ENCODE measurements at places on chromosomes 7 and 10.

DNA sequence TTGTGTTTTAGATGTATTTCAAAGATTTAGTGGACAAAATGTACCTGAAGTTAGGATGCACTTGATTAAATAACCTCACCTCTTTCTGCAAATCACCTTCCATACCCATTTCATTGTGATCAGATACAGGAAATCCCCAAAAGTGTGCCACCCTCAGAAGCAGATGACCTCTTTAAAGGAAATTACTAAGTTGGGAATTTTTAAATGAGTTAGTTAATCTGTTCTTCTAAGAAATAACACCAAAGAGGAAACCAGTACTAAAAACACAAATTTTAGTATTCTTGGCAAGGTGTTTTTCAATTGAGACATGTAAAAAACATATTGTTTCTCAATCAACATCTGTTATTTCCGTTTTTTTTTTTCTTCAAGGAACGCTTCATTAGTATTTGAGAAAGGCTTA lies 4.6 kb upstream of the SEMA3A start:
- DNase-seq: no peak

- DNase-seq: peak; percentile 38
Observed at GRCh38 chr10:3036155-3037021, 31.0 kb upstream of the PFKP start.

GRCh38 chr7:47147213-47147631 lies 434.7 kb downstream of the TNS3 start:
- DNase-seq: peak; percentile 55

DNA sequence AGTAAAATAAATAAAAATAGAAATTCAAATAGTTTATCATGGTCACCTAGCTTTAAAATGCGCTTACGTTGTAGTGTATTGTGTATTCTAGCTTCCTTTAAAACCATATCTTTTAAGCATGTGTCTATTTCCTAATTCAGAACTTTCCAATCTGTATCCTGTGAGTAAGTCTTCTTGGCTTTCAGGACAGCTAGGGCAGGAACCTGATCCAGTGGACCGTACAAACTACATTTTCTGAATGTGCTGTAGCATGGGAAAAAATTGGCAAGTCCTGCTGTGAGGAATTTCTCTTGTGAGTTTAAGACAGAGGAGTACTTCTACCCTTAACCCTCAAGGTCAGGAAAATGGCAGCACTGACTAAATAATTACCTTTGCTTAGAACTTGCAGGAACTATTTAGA lies 12.1 kb downstream of the OPN1SW start:
- DNase-seq: no peak

GRCh38 chr10:5632446-5632845 lies 33.9 kb downstream of the ASB13 start:
- DNase-seq: no peak

DNA sequence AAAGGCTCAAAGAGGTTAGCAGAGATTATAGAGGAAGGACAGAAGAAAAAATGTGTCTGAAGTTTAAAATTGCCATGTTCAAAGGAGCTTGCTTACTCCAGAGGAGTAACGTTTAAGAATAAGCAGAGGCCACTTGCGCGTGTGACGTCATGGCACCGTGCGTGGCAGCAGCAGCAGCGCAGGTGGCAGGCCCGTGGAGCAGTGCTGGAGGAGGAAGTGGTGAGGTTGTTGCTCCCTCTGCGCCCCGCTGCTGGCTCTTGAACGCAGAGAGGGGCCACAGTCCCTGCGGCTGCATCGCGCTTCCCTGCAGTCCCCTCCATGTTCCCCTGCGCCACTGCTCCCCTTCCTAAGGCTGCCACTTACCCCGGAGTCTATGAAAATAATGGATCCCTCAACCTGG lies 37.5 kb downstream of the GDI2 start:
- no peak for DNase-seq

DNA sequence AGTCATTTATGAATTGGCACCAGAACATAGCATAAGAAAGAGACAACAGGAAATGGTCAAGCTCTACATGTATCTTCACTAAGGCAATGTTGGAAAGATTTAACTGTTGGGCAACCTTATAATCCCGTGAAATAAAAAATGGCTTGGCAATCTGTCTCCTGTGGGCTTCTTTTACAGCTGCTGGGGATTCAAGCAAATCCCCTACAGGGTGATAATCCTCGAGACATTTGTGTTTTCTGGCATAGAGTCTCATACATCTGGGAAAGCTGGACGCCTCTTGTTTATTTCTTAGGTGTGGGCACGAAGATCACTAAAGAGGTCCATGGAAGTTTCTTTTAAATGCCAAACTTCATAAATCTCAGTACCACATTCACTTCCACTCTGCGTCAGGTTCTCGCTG lies 82.2 kb upstream of the GPR141 start:
- no peak for DNase-seq

DNA sequence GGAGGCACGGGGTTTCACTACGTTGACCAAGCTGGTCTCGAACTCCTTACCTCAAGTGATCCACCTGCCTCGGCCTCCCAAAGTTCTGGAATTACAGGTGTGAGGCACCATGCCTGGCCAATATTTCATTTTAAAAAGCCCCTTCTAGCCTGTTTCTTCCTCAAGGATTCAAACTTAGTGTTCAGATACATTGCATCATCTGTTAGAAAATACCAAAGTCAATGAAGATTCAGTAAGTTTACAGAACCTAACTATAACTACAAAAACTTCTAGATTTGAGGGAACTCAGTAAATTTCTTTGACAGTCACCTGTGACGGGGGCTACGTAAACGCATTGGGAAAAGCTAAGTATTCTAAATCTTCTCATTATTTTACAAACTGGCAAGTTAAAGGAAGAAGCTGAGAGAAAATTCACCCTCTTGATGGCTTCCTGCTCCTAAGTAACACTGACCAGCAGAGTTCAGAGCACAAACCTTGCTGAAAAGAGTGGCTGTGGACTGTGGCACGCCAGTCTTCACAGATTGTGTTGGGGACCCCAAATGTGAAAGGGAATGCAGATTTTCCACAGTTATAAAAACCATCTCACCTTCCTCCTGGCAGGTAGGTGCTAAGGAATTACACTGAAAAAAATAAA lies 162.2 kb downstream of the PKD1L1 start:
- DNase-seq: no peak

DNA sequence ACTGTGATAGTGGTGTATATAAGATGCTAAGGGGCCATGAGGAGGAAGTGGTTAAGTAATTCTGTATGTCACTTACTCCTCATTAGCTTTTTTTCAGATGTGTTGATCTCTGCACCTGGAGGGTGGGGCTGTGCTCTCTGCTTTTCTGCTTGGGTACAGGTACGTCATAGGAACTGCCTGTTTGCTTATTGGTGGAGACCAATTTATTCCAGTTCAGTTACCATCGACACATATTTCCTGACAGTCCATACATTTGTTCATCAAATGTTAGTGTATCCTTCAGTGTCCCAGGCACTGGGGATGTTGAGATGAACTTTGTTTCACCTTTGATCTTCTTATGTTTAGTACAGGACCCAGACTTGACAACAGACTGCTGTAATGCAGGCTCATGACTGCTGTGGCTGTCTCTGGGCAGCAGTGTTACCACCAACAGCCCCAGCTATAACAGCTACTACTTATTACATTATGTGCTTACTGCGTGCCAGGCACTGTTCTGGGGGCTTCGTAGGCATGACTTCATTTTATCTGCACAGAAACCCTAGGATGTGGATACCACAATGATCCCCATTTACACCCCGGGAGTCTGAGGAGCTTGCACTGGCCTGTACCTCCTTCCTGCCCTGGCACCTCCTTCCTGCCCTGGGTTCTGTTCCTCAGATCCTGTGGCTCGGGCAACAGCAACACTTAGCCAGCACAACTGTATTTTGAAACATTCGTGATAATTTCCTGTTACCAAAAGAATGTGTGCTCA lies 87.4 kb downstream of the BUB3 start:
- peak; percentile 60 for DNase-seq

GRCh38 chr10:49743464-49744075 lies 18.6 kb downstream of the OGDHL start:
- DNase-seq: no peak

GRCh38 chr7:29447828-29448227 lies 115.8 kb upstream of the PRR15 start:
- DNase-seq: no peak

- no peak for DNase-seq
Observed at GRCh38 chr7:17030559-17030958, 148.8 kb upstream of the AGR3 start.

DNA sequence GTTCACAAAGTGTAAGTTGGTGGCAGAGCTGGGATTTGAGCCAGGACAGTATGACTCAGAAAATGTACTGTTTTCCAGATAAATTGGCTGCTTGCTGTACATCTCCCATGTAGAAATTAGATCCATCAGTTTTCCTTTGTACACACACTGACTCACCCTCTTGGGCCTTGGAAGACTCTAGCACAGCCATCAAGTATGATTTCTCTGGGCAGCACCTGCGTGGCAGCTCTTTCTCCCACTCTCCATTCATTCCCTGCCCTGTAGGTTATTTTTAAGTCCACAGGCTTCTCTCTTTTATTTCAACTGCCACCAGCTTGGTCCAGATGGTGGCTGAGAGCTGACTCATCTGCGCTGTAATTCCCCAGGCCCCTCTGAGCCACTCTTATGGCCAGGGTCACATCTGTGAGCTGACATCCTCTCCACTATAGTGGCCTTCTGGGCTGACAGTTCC lies 28.3 kb upstream of the SDK1 start:
- no peak for DNase-seq

GRCh38 chr7:45384499-45384898 lies 189.7 kb upstream of the ADCY1 start:
- DNase-seq: no peak

GRCh38 chr10:75464478-75465449 lies 33.3 kb downstream of the LRMDA start:
- no peak for DNase-seq

GRCh38 chr10:112775381-112775780 lies 174.7 kb upstream of the TCF7L2 start:
- DNase-seq: no peak

DNA sequence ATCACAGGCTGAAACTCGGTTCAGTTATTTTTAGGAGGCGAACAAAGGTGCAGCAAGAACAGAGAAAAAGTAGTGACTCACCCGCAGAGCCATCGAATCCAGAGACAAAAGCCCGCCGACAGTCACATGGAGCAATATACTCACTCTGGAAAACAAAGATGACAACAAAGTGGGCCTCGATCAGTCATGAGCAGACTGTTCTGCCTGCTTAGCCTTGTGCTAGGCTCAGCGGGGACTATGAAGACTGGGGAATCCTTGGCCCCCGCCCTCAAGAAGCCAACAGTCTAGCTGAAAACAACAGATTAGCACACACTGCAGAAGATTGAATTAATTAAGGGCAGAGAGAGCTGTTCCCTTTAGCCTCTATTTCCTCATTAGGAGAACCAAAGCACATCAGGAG lies 30.4 kb downstream of the XPNPEP1 start:
- no peak for DNase-seq

DNA sequence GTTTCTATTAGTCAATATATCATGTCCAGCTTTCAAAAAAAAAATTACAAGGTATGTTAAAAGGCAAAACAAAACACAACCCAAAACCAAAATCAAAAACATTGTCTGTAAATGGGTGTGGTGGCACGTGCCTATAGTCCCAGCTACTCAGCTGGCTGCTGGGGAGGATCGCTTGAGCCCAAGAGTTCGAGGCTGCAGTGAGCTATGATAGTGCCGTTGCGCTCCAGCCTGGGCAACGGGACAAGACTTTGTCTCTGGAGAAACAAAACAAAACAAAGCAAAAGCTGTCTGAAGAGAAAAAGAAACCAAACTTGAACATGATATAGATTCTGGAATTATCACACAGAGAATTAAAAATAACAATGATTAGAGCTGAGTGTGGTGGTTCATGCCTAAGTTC lies 10.3 kb upstream of the CPA5 start:
- DNase-seq: no peak

DNA sequence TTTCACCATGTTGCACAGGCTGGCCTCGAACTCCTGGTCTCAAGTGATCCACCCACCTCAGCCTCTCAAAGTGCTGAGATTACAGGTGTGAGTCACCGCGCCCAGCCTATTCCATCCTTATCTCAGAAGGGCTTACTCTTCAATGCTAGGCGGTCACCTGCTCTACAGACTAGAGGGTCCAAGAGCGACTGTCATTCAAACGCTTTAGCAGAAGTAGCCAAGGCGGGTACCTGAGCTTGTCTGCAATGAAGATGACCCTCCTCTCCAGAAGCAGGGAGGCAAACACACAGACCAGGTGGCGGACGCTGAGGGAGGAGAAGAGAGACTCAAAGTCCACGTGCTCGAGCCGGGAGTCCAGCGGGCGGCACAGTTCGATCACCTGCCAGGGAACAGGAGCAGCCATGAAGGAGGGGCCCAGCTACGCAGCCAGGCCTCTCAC lies 65.1 kb upstream of the MKRN1 start:
- no peak for DNase-seq

DNA sequence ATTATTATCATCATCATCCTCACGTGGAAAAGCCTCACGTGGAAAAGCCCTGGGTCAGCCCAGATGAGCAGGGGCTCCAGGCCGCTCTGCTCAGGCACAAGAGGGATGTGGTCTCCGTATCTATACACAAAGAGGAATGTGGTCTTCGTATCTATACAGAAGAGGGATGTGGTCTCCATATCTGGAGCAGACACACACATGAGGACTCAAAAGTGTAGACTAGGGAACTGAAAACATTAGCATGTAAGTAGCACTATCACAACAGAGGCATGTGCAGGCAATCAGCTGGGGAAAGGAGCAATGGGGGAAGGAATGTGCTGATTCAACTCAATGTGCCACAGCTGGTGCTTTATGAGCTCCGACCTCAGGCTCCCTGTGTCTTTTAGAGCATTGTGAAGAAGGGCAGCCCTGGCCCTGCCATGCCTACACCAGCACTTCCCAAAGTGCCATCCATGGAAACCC lies 86.5 kb downstream of the PLXNA4 start:
- DNase-seq: no peak

DNA sequence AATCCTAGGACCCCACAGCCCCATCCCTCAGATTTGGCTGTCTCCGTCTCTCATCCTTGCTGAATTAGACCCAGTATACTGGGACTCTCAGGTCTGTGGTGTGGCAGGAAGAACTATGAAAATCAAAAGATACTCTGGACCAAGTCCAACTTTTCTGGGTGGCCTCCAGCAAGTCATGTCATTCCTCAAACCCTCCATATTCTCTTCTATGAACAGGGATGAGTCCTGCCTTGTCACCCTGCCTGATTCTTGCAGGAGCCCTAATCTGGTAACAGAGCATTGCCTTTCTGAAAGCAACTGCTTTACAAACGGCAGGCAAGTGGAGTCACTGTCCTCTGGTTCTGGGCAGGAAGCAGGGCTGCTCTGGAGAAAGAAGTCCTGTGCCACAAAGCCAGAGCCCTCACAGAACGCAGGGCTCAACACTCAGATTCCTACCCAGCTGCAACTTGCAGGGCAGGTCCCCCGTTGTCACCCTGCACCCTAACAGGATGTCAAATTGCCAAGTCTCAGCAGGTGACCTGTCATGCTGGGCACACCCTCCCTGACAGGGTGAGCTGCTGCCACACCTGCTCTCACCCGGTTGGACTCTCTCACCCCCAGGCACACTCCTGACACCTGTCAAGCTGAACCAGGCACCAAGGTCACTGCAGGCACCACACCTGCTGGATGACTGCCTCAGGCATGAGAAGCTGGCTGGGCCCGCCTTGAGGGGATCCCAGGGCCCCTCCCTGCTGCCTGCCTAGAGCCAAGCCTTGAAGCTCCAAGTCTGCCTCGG lies 227.7 kb downstream of the KCNMA1 start:
- peak; percentile 1 for DNase-seq

GRCh38 chr7:70614237-70615045 lies 517.5 kb upstream of the GALNT17 start:
- peak; percentile 59 for DNase-seq

- no peak for DNase-seq
Observed at GRCh38 chr7:159036916-159037605, 107.6 kb downstream of the VIPR2 start.

All from NAMALWA (cell line).